Activated CD4-positive, CD25-positive, alpha-beta regulatory T cell (primary cell): ENCODE measurements at places on chromosomes 1 and 21.

DNA sequence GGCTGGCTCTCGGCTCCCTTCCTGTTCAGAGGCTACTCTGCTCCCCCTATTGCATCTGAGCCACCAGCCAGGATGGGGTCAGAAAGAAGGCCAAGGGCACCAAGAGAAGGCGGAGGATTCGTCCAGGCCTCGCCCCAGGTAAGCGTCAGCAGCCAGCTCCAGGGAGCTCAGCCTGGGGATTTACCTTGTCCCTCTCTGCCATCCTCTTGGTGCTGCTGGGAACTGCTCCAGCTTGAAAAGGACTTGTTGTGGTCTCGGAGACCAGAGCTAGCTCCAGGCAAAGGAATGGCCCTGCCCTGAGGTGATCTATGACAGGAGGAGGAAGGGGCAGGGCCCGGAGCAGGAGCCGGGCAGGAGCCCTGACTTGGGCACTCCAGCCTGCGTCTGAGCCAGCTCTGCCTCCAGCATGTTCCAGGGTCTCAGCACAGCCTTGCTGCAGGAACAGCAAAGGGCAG is 113.7 kb upstream of the IFFO2 start:
- no peak for DNase-seq

- no peak for DNase-seq
These were observed 169.2 kb downstream of the ZNF281 start for GRCh38 chr1:200240656-200241055.

- DNase-seq, result peak; percentile 43
These were observed 4.0 kb upstream of the GPR3 start for GRCh38 chr1:27388337-27389005.

DNA sequence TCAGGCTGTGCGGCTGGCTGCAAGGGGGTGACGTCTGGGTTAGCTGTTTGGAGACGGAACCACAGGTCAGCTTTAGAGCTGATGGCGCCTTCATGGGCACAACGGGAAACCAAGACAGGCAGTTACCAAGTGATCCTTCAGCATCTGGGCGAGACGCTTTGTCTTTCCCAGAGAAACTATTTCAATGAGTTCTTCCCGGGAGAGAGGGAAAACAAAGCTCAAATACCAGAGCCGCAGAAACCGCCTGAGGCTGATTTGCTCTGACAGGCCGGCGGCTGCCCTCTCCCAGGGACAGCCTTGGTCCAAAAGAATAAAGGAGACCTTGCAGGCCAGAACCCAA is 76.5 kb downstream of the CD58 start:
- DNase-seq, result no peak

DNA sequence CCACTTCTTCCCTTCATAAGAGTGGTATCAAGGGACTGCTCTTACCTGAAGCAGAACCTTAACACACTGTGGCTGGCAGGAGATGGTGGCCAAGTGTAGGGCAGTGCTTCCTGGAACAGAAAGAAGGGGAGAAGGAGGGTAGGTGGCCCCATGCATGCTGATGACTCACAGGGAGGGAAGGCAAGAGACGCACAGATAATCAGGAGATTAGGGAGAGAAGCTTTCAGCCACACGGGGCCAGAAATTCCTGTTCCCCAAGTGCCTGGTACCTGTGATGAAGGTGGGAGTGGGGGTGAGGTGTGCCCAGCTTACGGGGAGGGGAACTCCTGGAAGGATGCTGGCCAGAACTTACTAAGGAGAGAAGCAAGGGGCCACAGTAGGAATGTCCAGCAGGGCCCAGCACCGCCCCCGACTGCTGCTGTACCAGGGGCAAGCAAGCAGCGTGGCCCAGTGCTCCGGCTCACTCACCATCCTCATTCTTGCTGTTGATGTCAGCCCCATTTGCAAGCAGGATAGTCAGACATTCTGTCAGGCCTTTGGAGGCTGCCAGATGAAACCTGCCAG is 7.7 kb downstream of the ANKRD35 start:
- DNase-seq, result no peak

DNA sequence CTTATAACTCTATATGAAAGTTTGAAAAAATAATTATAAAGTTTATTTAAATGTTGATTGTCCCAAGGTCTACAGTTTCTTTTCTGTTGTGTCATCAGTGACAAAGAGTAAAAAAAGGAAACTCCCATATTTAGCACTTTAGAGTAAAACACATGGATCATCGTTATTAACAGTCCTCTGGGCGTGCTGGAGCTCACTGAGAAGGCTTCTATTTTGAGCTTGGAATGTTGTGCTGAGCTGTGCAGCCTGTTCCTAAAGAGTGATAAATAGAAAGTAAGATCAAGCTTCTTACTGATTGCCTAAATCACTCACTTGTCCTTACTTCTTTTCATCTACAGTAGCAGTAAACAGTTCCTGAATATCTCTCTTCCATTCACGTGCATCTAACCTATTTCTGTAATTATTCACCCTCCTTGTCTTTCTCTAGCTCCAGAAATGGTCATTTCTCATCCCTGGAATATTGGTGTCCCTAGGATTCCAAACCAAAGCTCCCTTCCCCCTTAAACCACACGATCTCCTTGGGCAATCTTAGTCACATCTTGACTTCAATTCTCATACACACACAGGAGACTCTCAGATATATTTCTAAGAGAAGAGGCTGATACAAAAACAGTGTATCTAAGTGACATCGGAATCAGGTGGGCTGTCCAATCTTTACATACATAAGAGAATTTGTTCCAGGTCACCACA is 11.9 kb downstream of the GBP5 start:
- no peak for DNase-seq

DNA sequence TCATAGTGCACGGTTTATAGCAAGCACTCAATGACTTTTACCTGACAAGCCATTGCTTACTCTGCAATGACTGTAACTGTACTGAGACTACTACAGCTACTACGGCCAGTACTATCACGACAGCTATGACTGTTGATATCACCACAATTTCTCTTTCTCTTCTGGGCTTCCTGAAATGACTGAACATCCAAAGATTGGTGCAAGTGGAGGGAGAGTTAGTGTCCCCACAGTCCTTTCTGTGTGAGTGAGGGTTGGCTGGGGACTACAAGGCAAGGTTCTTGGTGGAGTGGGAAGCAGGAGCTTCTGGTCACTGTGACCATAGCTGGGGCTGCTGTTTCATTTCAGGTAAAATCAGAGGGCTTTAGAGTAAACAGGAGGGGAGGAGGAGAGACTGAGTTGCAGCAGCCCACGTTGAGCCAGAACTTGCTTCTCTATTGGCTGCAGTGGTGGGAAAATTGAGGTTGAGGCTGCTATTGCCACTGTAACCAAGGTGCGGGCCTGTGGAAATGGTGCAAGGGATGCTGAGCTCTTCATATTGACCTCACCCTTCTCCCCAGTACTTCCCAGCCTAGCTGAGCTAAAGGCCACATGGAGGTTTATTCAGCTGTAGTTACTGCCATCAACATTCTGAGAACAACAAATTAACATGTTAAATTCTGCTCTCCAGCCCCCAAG is 14.1 kb upstream of the IL10 start:
- no peak for DNase-seq
